ENCODE measurements at places on chromosomes 12 and 14. TPM values are rescaled to one million over a fixed set of nuclear protein-coding genes. Genes with fewer than 3 reads are reported as not detected.

- ATAC-seq, result peak; percentile 72
Measured at GRCh38 chr12:89225401-89225800, 126.9 kb downstream of the DUSP6 start.

GRCh38 chr14:61080591-61081010 is 99.6 kb downstream of the SLC38A6 start:
- peak; percentile 86 for ATAC-seq

DNA sequence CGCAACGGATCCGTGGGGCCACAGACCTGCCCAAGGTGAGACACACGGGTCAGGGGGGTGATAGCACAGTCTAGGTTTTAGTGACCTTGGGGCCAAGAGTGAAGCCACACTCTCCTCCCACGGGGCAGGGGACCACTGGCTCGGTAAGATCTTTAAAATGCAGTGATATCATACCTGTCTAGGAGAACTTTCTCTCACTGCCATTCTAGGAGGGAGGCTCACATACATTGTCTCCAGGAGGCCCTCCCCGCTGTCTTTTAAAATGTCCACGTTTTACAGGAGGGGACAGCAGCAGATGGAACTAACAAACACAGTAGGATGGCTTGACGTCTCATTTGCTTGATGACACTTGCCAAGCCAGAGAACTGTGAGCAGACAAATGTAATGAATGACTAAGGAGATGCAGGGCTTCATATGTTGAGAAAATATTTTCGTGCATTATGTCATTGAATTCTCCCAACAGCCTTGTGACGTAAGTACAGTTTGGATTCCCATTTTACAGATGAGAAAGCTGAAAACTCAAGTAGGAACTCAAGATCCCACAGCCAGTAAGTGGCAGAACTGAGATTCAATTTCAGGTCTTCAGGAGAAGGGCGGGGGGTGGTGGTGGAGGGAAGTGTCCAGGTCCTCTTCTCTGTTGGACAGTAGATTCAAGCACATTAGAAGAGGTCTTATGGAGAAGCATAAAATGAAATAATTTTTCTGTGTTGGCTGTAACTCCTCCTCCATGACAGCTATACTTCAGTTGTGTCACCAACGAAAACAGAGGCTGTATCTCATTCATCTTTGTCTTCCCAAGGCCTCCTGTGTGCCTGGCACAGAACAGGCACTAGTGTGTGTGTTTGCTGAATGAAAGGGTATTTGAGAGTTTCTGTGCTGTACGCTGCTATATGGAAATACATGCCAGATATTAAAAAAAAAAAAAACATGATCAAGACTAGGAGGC is 2.1 kb downstream of the VASH1 start:
- ATAC-seq, result no peak

DNA sequence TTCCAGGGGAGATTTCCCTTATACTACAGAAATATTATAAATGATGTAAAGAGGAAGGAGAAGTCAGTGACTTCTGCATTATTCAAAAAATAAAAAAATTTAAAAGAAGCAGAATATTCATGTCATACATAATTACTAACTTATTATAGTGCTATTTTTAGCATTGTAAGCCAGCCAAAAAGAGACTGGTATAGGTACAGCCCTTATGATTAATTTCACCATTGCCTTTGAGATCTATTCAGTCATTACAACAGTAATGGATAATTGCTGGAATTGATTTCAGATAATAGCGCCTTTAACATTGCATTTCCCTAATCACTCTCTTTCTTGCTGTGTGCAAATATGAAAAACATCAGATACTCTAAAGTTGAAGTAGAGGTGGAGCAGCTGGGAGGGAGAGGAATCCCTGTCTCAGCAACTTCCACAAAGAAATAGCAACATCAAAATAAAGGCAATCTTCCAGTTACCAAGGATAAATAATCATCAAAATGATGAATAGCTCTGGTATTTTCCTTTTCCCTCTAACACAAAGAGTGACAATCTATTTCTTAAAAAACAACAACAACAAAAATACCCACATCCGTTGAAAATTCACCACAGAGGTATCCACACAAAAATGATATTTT is 71.8 kb upstream of the OVCH1 start:
- ATAC-seq, result no peak

GRCh38 chr12:132428936-132429601 is 60.9 kb upstream of the FBRSL1 start:
- no peak for ATAC-seq

- ATAC-seq, result no peak
Measured at GRCh38 chr12:50287271-50287670, 4.0 kb upstream of the LIMA1 start.

DNA sequence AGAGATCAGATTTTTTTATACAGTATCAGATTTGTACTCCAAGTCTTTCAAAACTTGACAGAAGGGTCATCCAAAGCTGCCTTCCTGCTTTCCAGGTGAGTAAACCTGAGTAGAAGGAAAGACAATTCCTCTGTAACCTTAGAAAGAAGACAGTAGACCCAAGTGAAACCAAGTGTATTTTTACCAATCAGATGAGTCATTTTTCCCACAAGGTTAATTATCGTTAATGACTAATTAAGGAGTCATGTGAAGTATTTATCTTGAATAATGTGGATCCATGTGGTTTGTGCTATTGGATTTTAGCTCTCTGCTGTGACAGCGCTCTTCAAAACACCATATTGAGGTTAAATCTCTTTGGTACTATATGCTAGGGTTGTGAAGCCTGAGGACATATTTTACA is 74.0 kb upstream of the PELI2 start:
- ATAC-seq, result no peak

DNA sequence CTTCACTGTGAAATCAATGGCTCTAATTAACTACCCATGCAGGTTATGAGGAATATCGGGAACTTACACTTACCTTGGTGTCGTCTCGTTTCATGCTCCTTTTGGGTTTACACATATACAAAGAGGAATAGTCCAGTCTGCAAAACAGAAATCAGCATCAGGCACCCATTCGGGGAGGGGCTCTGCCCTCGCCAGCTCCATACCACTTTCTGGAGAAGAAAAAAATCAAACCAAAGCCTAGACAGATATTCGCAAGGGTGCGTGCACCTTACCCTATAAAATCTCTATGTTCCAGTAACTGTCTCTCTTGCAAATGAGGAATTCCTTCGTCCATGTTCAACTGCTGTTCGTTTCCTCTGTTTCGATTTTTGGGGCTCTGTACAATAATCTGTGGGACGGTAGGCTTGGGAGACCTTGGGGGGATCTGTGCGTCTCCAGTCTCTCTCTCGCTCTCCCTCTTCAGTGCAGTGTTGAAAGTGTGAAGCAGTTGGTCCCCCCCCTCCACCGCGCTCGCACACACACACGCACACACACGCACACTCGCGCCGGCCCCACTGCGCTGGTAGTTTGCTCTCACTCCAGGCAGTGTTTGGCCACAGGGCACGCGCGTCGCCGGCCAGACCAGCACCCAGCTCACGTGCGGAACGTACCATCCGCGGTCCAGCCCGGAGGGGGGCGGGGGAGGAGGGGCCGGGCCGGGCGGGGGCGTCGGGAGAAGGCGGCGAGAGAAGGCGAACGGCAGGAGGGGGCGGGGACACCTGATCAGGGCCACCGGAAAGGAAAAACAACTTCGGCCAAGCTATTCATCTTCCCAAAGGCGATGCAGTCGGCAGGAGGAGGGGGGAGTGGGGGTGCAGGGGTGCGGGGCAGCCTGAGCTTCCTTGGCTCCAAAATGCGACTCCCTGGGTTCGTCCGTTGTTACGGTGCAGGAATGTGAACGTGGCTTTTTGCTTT is at the start of gene BHLHE41:
Gene BHLHE41, minus strand, starts transcription at position 592 of the 954 bp plus-strand sequence. Its CDS starts 258 bp downstream, at position 334.
- ATAC-seq, result peak; percentile 42

GRCh38 chr12:6263931-6264330 is 46.6 kb upstream of the PLEKHG6 start:
- ATAC-seq, result peak; percentile 28

DNA sequence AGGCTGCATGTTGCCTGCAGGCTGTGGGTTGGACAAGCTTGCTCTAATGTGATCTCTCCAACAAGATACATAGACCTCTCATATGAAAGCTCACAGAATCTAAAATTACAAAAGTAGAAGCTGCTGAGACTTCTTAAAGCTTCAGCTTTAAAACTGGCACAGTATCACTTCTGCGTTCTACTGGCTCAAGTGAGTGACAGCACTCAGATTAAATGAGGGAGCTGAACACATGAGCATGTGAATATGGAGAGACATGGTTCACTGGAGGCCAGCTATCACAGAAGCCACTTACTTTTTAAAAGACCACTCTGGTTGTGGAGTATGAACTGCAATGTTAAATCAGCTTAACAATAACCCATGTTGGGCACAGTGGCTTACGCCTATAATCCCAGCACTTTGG is 29.1 kb upstream of the ANO6 start:
- ATAC-seq, result no peak

DNA sequence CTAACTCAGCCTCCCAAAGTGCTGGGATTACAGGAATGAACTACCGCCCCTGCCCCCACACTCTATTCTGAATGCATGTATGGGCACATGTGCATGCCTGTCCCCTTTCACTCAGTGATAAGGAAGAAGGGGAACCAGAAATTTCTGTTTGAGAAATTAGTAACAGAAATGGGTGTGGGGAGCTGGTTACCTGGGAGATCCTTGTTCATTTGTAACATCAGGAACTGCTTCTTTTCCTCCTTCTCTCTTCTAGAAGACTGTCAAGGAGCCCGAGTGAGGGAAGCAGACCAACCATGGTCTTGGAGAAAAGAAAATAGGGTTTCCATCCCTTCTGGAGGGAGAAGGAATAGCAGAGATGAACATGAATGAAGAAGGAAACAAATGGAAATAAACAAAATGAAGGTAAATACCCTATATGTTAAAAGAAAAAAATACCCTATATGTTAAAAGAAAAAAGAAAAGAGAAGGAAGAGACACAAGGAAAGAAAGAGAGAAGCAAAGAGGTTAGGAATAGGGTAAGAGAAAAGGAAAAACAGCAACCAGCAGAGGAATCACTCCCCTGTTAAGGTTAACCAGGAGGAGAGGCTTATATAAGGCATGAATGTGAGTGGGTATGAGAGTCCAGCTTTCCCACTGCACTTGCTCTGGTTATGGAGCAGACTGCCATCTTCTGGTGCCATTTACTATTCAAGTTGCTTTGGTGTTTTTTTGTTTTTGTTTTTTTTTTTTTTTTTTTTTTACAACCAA is 3.3 kb downstream of the PPP1R3E start:
- ATAC-seq, result no peak

GRCh38 chr12:101488469-101488868 is 13.3 kb downstream of the SPIC start:
- ATAC-seq, result no peak

- ATAC-seq, result no peak
Measured at GRCh38 chr12:88420457-88420856, 159.8 kb downstream of the KITLG start.

GRCh38 chr14:50462111-50462510 is 65.4 kb upstream of the CDKL1 start:
- no peak for ATAC-seq

- ATAC-seq, result no peak
Measured at GRCh38 chr12:8612629-8613028, at the start of gene AICDA. TSS of gene AICDA (minus strand) at chr12:8612859. CDS start at chr12:8612767, 92 bp downstream.

- ATAC-seq, result no peak
Measured at GRCh38 chr12:59895166-59895775, 299.4 kb downstream of the SLC16A7 start.

- ATAC-seq, result no peak
Measured at GRCh38 chr14:32710231-32710671, 228.4 kb upstream of the NPAS3 start.

GRCh38 chr14:46279776-46280175 is 371.8 kb downstream of the RPL10L start:
- ATAC-seq, result no peak

GRCh38 chr12:59603754-59604153 is 7.9 kb downstream of the SLC16A7 start:
- peak; percentile 16 for ATAC-seq

DNA sequence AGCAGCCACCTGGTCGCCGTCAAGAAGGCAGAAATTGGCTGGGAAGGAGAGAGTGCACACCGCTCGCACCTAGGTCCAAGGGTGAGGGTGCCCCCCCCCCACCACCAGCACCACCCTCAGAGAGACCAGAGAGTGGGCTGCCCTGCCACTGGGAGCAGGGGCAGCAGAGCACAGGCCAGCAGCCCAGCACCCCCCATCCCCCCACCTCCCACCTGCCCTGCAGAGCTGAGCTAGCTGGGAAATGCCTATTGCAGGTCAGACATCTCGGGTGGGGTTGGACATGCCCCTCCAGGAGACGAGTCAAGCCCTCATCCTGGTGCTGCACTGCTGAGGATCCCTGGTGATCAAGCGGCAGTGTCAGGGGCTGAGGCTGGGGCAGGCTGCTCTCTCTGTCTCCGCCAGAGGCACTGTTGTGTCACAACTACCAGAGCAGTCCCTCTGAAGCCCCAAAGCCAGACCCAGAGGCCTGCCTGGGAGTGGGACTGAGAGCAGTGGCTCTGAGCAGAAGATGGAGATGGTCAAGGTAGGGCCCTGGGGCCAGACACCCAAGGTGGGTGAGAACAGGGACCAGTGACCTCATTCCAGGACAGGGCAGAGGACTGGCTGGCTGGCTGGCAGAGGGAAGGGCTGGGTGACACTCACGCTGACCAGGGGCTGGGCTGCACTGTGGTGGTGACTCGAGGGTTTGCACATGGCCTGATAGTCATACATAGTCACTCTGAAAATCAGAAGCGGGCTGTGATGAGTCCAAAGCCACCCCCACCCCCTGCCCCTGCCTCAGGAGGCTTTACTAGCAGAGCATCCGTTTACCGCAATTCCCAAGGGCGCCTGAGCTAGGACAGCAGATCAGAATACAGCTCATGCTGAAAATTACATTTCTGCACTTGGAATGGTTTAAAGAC is 19.7 kb upstream of the LRTM2 start:
- peak; percentile 73 for ATAC-seq

GRCh38 chr14:93994919-93995682 is 2.0 kb upstream of the CCDC197 start:
- peak; percentile 8 for ATAC-seq

GRCh38 chr12:47270782-47271664 is 191.3 kb upstream of the AMIGO2 start:
- ATAC-seq, result no peak

GRCh38 chr14:89406941-89407340 is 10.1 kb downstream of the FOXN3 start:
- ATAC-seq, result no peak

Gene MARCHF9
- total RNA-seq, result 17.5 TPM

Gene KRT4
- total RNA-seq, result 0.59 TPM

Gene SEL1L
- total RNA-seq, result 37.7 TPM

Gene HRK
- total RNA-seq, result 6.4 TPM

Gene SMIM41
- not detected for total RNA-seq

Gene KRT72
- total RNA-seq, result not detected

Gene TAS2R20
- 2.6 TPM for total RNA-seq
